ENCODE measurements at places on chromosomes 3 and 15.

DNA sequence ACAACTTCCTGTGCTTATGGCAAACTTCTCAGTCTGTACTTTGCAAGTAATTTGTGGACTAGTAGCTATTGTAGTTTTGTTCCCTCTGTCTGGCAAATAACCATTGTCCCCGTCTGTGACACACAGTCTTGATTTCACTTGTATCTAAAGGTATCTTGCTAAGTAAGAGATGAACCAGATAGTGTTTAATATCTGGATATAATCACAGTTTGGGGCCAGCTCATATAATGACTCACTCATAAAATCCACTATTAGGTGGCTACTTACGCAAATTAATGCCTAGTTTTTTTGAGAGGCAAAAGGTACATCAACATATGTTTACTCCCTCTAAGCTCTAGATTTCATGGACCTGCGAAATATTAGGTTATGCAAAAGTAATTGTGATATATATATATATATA, 30.4 kb downstream of the VGLL3 start:
- ATAC-seq = no peak

GRCh38 chr3:56952061-56952460, 108.4 kb upstream of the SPATA12 start:
- no peak for ATAC-seq

DNA sequence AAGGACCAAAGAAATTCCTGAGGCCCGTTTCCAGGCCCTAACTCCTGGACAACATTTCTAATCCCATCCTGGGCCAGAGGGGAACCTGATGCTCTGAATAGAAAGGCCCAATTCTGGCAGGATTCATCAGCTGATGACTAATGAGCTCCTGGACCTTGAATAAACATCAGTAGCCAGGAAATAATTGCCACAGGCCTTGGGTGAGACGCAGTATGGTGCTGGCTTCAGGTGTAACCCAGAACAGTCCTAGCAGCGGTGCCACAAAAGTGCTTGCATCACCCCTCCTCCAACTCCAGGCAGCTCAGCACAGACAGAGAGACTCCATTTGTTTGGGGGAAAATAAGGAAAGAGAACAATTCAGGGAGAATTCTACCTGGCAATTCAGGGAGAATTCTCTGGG, 184.7 kb upstream of the POU1F1 start:
- ATAC-seq = no peak

- no peak for ATAC-seq
These were observed 402.6 kb upstream of the GBE1 start for GRCh38 chr3:82163907-82164520.

DNA sequence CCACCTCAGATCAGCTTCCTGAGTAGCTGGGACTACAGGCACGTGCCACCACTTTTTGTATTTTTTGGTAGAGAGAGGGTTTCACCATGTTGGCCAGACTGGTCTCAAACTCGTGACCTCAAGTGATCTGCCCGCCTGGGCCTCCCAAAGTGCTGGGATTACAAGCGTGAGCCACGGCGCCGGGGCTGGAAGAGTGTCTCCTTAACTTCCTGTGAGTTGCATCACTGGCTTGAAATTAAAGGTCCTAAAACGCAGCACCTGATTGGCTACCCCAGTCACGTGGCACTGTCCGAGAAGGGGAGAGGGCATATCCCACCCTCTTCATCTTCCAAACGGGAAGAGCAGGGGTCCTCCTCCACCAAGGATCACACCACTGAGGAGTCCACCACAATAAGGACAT, 5.5 kb upstream of the FAM174B start:
- no peak for ATAC-seq

DNA sequence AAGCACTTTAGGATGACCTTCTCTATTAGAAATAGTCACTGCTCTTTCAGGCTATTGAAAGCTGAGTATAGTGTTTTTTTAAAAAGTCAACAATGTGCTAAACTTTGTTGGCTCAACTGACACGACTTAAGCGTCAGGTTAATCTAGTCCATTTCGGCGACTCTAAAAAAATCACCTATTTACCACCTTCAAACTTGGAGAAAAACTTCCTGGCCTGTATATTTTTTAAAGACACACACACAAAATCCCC, 517.8 kb downstream of the FOXP1 start:
- no peak for ATAC-seq

DNA sequence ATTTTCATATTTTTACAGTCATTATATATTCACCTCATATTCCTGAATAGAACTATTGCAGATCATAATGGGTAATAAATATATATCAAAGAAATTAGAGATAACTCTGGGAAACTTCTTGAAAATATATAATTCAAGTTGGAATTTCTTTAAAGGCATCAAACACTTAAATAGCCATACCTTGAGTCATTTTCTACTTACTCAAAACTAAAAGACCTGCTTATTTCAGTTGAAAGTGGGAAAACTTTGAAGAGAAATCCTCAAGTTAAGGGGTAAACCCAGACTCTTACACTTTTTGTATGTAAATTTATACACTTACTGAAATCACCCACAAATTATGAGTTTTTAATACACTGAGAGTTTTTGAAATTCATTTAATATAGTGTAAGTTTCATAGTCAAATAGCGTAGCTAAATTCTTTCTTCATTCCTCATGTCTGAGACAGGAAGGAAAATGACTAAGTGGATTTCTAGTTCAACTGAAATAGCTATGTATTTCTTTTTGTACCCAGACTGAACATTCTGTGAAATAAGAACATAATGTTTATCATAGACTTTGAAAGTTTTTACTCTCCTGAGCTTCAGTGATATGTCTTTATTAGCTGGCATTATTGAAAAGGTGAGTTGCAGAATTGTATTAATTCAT, 4.6 kb upstream of the ALCAM start:
- no peak for ATAC-seq

- ATAC-seq = no peak
These were observed 94.9 kb downstream of the LRRK1 start for GRCh38 chr15:101013769-101014675.

DNA sequence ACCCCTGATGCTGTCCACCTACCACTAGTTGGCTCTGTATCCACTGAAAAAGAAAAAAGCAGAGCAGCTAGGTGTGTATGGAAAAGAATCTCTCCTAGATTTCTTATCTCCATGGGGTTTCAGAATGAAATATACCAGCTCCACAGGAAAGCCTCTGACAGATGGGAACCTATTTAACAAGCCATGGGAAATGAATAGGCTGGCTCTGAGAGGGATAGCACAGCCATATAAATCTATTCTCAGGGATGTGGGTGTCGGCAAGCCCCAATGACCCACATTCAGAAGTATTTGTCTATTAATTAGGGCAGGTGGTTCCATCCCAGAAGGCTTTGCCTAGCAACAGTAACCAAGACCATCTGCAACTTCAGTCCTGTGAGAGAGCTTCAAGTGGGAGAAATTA, 694.1 kb downstream of the AGBL1 start:
- no peak for ATAC-seq

DNA sequence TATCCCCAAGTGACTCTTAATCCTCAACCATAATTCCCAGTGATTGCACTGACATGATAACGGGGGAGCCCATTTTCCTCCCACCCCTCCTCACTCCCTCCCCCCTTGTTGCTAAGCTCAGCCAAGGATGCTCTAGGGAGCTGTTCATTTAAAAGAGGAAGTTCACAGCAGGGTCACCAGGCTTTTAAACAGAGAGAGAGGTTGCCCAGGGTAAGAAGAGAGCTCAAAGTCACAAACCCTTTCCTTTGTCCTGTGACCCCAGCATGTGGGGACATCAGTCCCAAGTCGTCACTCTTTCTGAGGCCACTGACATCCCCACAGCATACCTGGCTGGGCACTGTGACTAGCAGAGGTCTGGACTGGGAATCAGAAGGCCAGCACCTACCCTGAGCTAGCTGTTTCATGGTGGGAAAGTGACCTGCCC, 144.1 kb downstream of the RORA start:
- ATAC-seq = no peak

DNA sequence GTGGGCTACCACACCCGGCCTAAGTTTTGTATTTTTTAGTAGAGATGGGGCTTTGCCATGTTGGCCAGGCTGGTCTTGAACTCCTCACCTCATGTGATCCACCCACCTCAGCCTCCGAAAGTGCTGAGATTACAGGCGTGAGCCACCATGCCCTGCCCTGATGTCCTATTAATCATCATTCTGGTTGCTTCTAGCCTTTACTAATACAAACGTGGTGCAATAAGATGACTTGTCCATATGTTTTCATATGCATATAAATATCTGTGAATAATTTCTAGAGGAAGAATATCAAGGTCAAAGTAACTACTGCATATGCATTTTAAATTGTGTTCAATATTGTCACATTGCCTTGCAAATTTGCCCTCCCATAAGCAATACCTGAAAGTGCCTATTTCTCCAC, 25.5 kb upstream of the PDHB start:
- no peak for ATAC-seq

DNA sequence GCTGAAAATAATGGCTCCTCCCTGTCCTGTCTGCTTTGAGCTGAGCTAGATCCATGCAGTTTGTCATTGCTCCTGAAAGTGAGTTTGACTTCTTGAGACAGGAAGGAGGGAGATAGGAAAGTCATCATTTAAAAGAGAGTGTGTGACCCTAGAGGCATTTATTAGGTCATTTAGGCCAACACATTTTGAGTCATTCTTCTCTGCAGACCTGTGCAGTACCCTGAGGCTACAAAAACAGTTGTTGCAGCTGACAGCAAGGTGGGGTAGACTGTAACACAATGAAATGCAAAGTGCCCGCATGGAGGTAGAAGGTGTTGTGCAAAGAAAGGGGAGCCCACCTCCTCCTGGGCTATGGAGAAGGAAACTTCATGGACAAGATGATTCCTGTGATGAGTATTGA, 102.8 kb upstream of the PFN2 start:
- no peak for ATAC-seq

GRCh38 chr3:89314454-89315098, 207.2 kb downstream of the EPHA3 start:
- no peak for ATAC-seq

GRCh38 chr3:99859825-99860224, 42.2 kb downstream of the CMSS1 start:
- ATAC-seq = no peak

All from activated CD4-positive, CD25-positive, alpha-beta regulatory T cell treated with anti-CD3 and anti-CD28 coated beads, Interleukin-2, amount 50 U/mL, for 24 hours (primary cell).